ENCODE measurements at places on chromosomes 4 and X.

GRCh38 chr4:74623041-74623440 lies 171.3 kb downstream of the BTC start:
- peak; percentile 17 for DNase-seq

DNA sequence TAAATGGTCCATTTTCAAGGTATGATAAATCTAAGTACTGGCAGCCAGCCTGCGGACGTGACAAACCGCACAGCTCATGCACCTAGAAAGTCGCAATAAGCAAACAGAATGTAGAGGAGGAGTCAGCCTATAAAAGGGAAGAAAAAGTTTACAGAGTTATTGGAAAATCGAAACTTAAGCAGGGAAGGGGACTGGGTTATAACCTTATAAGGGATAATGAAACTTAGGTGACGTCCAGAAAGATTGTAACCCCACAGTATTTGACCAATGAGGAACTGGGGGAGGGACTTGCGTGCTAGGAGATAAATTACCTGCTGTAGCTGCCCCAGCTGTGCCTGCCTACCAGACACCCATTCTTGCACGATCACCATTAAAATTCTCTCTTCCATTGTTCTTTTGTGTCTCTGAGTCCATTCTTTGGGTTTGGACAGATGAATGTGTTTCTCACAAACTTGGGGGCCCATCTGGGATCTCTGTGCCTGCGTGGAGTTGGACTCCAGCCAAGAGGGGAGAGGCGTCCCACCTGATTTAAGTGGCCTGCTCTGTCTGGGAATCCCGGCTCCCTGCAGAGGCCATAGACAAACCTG lies 61.0 kb downstream of the ZCCHC12 start:
- DNase-seq, result no peak

- DNase-seq, result no peak
These were observed 21.1 kb upstream of the TADA2B start for GRCh38 chr4:7021930-7022664.

DNA sequence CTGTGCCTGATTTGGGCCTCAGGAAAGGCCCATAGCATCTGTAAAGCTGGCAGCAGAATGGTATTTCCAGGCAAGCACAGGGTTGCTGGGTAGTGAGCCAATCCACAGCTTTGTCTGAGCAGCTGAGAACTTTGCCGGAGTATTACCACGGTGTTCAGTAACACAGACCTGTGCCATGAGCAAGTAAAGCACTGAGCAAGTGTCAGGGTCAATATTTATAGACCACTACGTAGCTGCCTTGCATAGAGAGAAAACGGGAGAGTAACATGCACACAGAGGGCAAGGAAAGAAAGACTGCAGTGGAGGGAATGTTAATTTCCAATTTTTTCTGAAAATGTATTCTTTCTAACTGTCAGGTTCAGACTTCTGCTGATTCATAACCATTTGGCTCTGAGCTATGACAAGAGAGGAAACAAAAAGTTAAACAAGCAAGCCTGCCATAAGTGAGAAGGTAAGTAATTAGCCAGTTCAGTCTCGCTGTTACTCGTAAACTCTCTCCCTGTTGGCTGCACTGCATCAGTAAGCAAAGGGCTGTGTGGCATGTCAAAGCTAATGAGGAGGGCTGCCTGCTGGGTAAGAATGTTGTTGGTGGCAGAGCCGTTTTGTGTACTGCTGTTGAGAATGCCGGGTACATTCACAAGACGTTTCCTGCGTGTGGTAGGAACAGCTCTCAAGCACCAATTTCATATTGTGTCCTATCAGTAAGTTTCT lies 238.1 kb downstream of the BMPR1B start:
- DNase-seq, result no peak

DNA sequence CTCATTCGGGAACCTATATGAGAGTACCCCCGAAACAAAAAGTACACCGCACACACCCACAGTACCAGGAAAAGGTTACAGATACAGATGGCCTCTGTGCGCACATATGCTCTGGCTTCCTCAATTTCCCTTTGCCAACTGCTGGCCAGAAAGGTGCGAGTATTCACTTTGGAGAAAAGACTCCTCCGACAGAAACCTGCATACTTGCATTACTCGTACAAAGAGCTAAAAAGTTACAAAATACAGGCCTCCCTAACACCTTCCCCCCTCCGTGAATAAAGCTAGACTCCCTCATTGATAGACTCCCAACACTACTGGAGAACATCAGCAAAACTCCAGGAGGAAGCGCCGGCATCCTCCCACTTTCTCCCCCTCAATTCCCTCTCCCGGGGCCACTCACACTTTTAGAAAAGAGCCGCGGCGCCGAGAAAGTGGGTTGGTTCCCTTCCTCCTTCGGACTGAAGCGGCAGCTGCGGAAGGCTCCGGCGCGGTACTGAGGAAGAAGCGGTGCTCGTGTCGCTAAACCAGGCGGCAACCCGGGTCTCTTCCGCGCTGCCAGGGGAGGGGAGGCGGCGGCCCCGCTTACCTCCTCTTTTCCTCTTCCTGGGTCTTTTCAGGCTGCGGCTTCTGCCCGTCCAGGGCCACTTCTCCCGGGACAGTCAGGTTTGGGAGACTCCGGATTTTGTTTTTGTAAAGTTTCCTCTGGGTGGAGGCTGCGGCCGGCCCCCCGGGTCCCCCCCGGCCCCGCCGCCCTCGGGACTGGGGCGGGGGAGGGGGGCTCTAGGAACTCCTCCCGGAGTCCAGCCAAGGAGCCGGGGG lies 1.1 kb downstream of the FBXW7 start:
- no peak for DNase-seq

DNA sequence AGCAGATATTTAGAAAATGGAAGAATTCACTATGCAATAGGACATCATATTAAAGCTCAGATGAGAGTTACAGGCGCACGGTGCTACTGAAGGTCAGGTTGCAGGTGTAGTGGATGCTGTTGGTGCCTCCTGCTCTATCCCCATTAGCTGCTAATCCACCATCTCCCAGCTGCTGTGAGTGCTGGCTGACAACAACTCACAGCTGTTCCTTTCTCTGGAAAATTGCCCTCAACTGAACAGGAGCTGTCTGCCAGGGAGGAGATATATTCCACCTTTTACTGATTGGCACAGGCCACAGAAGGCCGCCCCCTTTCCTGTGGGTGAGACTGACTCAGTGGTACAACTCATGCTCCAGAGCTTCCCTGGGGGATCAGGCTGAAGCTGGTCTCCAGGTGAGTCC lies 48.7 kb downstream of the UCHL1 start:
- DNase-seq, result no peak

- DNase-seq, result no peak
These were observed 42.3 kb downstream of the CCNG2 start for GRCh38 chr4:77199276-77199675.

DNA sequence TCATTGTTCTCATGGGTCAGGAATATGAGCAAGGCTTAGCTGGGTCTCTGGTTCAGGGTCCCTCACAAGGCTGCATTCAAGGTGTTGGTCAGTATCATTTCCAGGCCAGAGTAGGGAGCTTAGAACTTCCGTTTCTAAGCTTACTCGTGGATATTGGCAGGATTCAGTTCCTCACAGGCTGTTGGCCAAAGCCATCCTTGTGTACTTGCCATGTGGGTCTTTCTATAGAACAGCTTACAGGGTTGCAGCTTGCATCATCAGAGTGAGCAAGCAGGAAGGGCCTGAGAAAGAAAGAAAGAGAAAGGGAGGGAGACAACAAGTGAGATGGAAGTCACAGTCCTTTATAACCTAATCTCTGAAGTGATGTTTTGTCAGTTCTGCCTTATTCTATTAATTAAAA lies 5.1 kb upstream of the LIMCH1 start:
- no peak for DNase-seq

- no peak for DNase-seq
These were observed 534.9 kb upstream of the FTHL17 start for GRCh38 chrX:31606771-31607170.

GRCh38 chr4:135429528-135429927 lies 1227.9 kb upstream of the PABPC4L start:
- no peak for DNase-seq

- no peak for DNase-seq
These were observed 134.9 kb upstream of the GRIA3 start for GRCh38 chrX:123049071-123049625.

DNA sequence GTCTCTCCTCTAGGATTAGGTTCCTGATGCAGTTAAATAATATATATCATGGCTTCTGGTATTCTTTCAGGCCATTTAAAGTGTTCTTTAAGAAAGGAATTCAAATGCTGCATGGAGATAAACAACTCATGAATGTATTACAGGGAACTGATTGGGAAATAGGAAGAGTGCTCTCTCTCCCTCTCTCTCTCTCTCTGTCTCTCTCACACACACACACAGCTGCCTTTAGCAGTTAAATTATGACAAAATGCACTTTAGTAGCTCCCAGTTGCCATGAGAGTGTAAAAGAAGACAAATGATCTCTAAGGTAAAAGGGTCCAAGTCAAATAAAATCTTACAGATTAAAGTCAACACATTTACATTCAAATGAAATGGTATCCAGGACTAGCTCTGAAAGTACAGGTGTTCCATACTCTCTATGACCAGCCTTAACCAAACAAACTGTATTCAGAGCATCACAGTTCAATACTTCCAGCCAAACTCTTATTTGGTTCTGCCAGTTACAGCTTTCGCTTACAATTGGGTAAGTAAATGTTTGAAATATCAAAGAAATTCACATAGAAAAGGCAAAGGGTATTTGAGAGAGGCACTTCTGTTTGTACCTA lies 94.7 kb upstream of the CXXC4 start:
- no peak for DNase-seq

GRCh38 chr4:113382704-113383103 lies 333.3 kb downstream of the ANK2 start:
- DNase-seq, result no peak

DNA sequence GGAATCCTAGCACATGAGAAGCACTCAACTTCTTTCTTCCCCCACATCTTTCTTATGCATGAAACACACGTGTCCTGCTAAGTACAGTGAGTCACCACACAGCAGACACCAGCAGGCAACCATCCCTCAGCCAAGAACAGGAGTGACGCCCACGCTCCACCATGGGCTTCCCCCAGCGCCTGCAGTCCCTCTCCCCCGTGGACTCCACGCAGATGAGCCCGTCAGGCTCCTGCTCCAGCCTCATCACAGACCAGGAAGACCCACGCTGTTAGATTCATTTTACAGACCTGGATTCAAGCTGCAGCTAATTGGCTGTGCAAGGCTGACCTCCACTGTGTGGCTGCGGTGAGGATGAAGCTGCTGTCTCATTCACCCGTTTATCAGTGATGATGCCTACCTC lies 16.7 kb downstream of the HMX1 start:
- DNase-seq, result no peak

GRCh38 chrX:48578661-48579128 lies 4.4 kb downstream of the RBM3 start:
- peak; percentile 43 for DNase-seq

- DNase-seq, result no peak
These were observed 12.2 kb upstream of the FGF2 start for GRCh38 chr4:122814426-122814825.

GRCh38 chr4:113919611-113920010 lies 59.8 kb downstream of the ARSJ start:
- DNase-seq, result no peak

Measured in HAP-1 (cell line).